Central memory CD4-positive, alpha-beta T cell (primary cell): ENCODE measurements at places on chromosomes 2 and 18.
A peak's percentile ranks its signal among the peaks of the same experiment; 100 is the strongest.

DNA sequence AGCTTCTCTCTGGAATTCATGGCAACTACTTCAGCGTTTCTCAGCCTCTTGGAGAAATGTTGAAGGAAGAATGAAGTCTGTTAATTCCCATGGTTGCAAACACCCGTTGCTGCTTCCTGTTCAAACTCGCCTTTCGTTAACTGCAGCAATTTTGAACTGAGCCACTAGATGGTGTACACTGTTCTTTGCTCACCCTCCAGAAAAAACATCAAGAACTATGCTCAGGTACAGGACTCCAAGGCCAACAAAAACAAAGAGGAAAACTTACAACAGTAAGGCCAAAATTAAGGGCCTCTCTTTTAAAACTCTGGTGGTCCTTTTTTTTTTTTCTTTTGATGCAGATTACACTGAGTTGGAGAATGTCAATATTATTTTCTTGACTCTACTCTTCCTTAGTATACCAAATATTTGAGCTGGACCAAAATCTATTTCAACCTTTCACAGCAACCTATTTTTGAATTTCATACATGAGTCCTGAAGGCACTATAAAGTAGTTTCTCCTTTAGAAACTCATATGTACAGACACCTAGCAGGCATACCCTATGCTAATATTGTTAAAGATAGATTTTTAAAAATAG, 58.2 kb downstream of the KLHL14 start:
- no peak for DNase-seq

DNA sequence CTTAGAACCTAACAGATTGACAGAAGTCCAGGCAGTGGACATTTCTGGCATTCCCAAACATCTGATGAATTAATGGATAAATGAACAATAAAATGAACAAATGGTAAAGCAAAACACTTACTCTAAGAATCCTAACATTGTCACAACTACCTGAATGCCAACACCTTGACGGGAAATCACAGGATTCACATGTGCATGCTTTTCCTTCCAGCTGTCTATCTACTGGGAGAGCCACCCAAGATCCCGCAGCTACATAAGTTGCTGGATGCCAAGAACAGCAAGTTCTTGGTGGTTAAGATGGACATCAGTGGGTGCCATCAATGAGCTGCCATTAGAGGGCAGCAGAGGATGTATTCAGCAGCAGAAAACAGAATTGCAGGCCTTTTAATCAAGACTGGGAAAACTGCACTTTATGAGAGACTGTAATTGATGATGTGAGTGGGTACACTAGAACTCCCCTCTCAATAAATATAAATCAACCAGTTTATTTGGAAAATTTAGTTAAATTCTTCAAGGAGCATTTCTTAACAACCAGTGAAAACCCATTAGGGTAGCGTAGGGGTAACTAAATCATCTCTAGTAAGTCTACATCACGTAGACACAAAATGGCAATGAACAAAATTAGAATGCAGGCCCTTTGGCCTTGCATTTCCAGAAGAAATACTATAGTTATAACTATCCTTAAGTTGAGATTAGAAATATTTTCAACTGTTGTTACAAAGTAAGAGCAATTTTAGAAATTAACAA, 45.6 kb downstream of the SESTD1 start:
- DNase-seq, result peak; percentile 9

- no peak for DNase-seq
Observed at GRCh38 chr2:11752906-11753305, 6.5 kb downstream of the LPIN1 start.

GRCh38 chr2:15352363-15352762, 208.8 kb downstream of the NBAS start:
- DNase-seq, result no peak

- no peak for DNase-seq
Observed at GRCh38 chr18:8602040-8602439, 7.2 kb upstream of the RAB12 start.

GRCh38 chr2:239738159-239738558, 287.0 kb downstream of the NDUFA10 start:
- DNase-seq, result no peak

- no peak for DNase-seq
Observed at GRCh38 chr2:120580709-120581108, 155.0 kb upstream of the GLI2 start.
